Fibroblast of skin of right biceps (primary cell): ENCODE measurements at places on chromosomes 7 and 10.

DNA sequence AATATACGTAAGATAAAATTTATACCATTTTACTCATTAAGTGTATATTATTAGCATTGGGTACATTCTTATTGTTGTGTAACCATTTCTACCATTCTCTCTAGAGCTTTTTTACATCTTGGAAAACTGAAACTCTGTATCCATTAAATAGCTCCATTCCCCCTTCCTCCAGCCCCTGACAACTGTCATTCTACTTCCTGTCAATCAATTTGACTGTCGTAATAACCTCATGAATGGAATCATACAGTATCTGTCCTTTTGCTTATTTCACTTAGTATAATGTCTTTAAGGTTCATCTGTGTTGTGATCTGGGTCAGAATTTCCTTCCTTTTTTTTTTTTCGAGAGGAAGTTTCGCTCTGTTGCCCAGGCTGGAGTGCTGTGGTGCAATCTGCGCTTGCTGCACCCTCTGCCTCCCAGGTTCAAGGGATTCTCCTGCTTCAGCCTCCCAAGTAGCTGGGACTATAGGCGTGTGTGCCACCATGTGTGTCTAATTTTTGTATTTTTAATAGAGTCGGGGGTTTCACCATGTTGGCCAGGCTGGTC lies 15.6 kb downstream of the ZRANB1 start:
- no peak for DNase-seq

DNA sequence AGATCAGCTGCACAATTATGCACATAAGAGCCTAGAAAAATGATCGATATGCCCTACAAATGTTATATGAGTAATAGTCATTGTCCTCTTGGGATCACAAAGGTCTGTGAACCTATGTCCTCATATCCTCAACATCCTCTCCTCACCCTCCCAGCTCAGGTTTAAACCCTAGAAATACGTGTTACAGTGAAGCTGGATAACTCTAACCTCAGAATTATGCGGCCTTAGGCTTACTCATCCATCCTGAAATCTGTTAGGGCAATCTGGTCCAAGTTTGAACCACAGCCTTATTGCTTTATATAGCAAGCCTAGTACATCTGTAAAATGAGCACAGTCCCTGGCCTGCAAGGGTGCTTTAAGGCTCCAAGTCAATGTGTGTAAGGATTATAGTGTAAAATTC lies 84.2 kb upstream of the FRMD4A start:
- peak; percentile 80 for DNase-seq

- no peak for DNase-seq
Observed at GRCh38 chr7:28685242-28685643, 272.9 kb downstream of the TRIL start.

DNA sequence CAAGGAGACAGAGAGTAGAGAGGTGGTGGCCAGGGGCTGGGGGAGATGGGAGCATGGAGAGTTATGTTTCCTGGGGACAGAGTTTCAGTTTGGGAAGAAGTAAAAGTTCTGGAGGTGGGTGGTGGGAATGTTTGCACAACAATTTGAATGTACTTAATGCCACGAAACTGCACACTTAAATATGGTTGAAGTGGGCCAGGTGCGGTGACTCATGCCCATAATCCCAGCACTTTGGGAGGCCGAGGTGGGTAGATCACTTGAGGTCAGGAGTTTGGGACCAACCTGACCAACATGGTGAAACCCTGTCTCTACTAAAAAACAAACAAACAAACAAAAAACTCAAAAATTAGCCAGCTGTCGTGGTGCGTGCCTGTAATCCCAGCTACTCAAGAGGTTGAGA lies 137.2 kb downstream of the PFKFB3 start:
- DNase-seq, result no peak

- no peak for DNase-seq
Observed at GRCh38 chr7:151674161-151674920, 154.6 kb upstream of the RHEB start.

- peak; percentile 78 for DNase-seq
Observed at GRCh38 chr10:103584216-103585010, 90.9 kb downstream of the NEURL1 start.

- DNase-seq, result peak; percentile 19
Observed at GRCh38 chr7:39567294-39567693, 1.1 kb downstream of the YAE1 start.

DNA sequence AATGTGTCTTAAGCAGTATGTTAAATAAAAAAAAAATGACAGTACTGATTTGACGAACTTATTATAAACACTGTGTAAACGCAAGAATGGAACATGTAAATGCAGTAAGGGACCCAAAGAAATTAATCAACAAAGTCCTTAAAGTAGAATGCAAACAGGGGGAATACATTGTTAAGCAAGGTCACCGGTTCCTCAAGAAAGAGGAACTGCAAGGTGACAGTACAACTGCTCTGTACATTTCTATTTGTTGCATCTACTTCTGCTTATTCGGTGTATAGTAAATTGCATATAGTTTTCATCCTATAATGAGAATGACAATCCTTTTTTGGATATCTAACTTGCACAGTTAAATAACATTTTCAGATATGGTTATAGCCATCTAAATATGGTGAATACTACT lies 387.0 kb upstream of the SEMA3D start:
- no peak for DNase-seq

- DNase-seq, result no peak
Observed at GRCh38 chr10:100709146-100710082, 36.0 kb upstream of the PAX2 start.
